ENCODE measurements at places on chromosomes 7 and 10.

GRCh38 chr7:158366916-158367633, 220.5 kb downstream of the PTPRN2 start:
- DNase-seq, result no peak

- no peak for DNase-seq
Measured at GRCh38 chr7:27189295-27189996, 4.4 kb upstream of the HOXA11 start.

GRCh38 chr10:7243139-7243538, 167.7 kb downstream of the SFMBT2 start:
- no peak for DNase-seq

DNA sequence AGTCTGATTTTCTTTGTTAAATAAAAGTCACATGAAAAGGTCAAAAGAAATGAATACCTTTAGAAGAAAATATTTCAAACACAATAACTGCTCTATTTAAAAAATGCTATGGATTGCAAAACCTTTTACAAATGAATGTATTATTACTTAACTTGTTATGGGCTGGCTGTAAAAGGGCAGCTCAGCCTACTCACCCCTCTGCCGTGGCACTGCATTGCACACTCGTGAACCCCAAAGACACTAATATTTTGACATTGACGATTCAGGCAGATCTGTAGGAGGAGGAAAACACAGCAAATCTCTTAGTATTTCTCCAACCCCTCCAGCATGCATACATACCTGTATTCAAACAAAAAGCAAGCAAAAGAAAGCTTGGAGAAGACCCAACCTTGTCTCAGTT, 149.5 kb downstream of the FANK1 start:
- no peak for DNase-seq

GRCh38 chr10:11636697-11637303, 25.4 kb upstream of the USP6NL start:
- DNase-seq, result no peak

DNA sequence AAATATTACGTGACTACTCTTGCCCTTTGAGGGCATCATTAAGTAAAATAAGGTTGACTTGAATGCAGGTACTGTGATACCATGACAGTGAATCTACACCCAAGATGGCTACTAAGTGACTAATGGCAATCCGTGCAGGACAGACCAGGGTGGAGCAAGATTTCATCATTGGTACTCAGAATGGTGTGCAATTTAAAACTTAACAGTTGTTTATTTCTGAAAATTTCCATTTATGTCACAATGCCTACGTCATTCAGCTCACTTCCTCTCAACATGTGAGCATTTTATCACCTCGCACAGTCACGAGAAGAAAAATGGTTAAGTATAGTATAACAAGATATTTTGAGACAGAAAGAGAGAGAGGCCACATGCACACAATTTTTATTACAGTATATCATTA, 50.3 kb upstream of the MET start:
- DNase-seq, result no peak

GRCh38 chr10:97117372-97117771, 68.4 kb downstream of the SLIT1 start:
- DNase-seq, result no peak

GRCh38 chr10:24128066-24128730, 80.7 kb upstream of the KIAA1217 start:
- no peak for DNase-seq

DNA sequence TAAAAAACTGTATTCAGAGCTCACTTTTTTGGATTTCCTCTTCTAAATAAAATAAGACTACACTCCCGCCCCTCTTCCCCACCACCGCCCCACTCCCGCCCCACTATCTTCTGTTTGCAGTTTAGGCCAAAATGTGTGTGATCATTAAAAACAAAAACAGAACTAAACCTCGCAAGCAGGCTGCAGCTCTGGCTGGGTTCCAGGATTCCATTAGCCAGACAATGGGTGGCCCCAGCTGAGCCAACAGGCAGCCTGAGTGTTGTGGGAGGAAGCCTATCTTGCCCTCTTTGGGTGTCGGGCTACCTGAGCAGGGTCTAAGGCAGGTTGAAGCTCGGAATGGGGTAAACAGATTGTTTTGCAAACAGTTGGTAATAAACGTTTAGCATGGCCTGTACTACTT, 41.7 kb downstream of the ARL4A start:
- no peak for DNase-seq
